Putamen (tissue), 1 donor: ENCODE measurements at places on chromosomes 7 and 10.
A peak's percentile ranks its signal among the peaks of the same experiment; 100 is the strongest.

DNA sequence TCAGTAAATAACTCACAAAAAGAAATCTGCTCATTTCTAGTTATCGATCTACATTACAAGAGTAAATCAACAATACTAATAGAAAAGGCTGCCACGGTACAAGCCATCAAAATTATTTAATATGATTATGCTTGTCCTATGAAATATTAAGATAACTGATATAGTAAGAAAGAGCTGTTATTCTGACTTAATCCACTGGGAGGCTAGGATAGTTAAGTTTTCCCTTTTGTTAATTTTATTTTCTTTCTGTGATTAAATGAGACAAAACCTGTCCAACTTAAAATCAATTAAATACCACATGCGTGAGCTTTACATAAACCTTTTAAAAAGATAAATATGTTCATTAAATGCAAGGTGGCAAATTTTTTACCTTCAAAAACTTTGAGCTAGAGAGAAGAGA is 114.8 kb downstream of the LMBR1 start:
- no peak for DNase-seq

DNA sequence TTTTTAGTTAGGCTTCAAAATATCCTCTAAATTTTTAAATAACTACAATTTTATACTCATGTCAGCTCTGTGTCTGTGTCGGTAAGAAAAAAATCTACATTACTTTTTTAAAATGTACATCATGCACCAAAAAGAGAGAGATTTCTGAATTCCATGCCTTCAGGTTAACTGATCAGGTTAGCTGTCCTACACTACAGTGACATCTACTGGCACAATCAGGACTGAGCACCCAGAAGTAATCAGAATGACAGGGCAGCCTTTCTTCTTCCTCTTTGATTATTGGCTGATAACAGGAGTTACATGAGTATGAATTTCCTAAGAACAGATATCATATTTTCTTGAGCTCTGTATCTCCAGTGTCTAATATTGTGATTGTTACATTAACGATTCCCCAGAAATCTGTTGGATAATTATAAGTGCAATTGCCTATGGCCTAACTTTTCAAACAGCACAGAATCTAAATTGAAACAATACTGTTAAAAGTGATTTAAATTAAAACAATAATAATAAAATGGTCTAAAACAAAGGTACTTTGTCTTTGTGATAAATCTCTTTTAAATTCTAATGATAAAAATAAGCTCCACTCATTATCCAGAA is 41.8 kb upstream of the HYCC1 start:
- peak; percentile 56 for DNase-seq

DNA sequence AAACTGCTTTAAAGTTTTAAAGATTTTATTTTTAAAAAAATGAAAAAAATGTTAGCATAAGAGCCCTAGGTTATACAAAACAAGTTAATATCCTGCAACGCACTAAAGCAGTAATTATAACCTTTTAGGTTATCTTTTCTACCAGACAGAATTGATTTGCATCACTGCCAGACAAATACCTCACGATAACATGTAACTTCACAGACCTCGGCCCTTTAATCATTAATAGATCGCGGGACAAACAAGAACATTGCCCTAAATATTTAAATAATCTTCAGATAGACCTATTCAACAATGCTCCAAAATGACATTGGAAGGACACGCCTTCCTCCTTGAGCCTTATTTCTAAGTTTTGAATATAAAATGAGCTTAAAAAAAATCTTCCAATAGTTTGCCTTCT is 23.8 kb upstream of the C7orf33 start:
- no peak for DNase-seq

DNA sequence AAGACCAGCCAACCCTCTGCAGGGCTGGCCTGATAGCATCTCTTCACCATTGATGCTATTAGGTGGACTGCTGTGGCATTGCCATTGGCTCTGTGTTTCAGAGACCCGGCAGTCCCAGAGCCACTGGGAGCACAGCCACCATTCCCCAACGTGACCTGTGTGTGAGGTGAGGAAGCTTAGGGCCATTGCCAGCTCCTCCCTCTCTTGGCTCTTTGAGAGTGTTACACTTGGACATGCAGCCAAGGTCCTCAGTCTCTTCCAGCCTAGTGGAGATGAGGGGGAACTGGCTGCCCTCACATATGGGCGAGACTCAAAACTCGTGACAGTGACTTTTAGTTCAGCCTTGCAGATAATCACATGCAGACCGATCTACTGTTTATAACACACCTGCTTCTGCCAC is 39.3 kb upstream of the HMX3 start:
- DNase-seq = peak; percentile 5

DNA sequence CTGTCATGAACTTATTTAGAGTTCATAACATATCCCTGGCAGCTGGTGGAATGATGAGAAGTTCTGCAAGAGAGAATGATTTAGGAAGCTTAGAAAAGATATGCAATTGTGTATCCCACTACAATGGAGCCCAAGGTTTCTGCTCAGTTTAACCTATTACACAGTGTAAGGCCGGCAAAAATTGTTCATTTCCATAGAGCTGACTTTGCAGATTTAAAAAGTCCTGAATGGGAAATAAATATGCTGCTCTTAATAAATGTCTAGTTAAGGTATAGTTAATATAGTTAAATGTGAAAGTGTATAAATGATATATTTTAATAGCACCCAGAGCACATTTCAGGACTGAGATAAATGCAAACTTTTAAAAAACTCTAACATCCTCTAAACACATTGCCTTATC is 149.9 kb downstream of the EVX1 start:
- DNase-seq = no peak

DNA sequence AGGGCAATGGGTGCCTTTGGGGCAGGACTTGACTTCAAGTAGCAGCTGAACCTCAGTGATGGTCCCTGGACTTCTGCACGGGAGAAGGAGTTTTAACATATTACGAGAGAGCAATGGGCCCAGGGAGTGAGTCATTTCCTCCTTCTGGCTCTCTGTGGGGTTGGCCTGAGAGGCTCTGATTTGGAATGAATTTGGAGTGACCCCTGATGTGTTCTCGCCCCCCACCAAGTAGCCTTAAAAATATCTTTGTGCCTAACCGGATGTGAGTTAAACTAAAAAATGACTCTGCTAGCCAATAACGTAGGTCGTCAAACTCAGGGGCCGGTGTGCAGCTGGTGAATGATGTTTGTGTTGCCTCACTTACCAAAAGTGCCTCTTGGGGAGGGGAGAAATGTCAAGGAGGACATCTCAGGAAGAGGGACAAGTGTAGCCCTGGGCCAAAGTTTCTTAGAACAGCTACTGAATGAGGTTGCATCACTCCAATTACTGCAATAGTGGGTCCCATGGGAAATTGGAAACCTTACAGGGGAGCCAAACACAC is 656.6 kb downstream of the INHBA start:
- no peak for DNase-seq

DNA sequence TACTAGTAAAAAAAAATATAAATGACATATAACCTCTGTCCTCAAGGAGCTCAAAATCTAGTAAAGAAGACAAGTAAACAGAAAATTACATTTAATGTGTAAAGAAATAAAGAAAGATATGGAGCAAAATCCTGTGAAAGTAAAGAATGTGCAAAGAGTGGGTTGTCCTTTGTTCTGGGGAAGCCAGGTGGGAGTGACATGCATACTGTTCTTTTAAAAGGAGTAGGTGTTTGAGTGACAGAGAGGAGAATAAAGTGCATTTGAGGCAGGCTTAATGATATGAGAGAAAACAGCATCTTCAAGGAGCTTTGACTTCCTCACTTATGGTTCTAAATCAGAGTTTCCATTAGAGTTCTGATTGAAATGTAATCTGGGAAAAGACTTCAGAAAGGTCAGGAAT is 22.0 kb downstream of the OR6V1 start:
- peak; percentile 75 for DNase-seq

DNA sequence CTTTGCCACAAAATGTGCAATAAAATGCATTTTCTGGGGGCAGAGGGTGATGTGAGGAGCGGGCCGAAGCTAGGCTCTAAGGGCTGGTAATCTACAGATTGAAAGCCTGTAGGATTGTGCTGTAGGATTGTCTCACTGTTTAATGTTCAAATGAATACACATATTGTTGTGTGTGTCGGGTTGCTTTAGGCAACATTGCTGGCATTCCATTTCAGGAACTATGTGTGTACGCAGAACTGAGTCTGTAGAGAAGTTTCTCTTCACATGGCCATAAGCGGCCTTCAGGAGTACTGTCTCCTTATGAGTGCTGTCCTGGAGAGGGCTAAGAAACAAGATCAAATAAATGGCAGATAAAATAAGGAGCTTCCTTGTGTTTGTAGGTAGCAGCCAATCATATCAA is 540.2 kb downstream of the GATA3 start:
- DNase-seq = no peak
